ENCODE measurements at places on chromosomes 11 and 22.

DNA sequence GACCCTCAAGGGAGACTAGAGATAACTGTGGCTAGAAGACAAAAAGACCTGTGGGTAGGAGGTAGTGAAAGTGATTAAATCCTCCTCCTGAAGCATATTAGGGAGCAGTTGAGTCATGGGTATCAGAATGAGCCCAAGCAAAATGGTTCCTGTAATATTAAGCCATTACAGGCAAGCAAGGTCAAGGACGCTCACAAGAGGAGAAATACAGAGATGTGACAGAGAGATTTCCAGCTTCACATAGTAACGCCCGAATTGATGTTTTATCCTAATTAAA lies 77.7 kb downstream of the FAM76B start:
- DNase-seq = no peak

- no peak for DNase-seq
These were observed 102.1 kb upstream of the LDLRAD3 start for GRCh38 chr11:35841733-35842132.

- DNase-seq = no peak
These were observed 1.5 kb upstream of the NDUFS8 start for GRCh38 chr11:68028802-68029545.

DNA sequence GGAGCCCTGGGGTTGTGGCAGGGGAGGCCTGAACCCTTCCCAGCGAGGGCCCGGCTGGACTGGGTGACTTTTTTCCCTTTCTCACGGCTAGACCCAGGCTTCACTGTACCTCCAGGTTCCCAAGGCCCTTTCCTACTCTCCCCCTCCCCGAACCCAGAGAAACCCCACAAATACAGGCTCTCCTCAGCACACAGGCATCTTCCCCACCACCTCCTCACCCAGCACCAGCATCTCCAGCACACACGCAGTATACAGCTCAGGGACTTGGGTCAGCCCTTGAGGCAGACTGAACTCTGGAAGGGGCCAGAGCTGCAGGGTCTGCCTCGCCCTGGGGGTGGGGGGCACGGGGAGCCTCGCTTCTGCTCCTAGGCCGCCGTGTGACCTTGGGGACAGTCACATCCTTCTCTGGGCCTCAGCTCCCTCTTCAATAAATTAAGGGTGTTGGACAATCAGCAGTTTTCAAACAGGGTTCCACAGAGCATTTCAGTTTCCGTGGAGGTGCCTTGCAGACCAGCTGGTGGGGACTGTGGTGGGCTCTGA lies 4.5 kb downstream of the TMPRSS13 start:
- no peak for DNase-seq

DNA sequence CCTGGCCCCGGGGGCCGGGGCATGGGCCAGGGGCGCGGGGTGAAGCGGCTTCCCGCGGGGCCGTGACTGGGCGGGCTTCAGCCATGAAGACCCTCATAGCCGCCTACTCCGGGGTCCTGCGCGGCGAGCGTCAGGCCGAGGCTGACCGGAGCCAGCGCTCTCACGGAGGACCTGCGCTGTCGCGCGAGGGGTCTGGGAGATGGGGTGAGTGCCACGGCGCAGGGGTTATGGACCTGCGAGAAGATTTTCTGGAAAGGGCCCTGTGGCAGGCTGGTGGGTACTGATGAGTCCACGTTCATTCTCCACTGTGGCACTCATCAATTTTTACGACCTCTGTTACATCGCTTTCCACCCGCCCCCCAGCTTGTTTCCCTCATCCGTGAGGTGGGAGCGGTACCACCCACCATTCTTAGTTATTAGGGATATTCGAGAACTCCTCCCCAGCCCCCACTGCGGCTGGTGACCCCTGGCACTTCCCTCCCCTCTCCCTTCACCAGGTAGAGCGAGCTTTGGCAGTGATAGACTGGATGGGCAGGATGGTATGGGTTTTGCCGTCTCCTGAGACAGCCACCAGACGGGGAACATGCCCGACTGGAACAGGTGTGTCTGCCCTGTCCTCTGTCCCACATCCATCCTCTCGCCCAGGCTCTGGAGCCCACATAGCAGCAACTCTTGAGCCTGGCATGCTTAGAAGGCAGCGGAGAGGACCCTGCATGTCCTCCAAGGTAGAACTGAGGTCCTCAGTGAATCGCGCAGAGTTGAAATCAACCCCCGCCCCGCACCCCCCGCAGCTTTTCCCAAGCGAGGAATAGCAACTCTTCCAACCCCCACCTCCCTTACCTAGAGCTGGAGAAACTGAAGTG lies 562 bp downstream of the DGAT2 start:
- no peak for DNase-seq

DNA sequence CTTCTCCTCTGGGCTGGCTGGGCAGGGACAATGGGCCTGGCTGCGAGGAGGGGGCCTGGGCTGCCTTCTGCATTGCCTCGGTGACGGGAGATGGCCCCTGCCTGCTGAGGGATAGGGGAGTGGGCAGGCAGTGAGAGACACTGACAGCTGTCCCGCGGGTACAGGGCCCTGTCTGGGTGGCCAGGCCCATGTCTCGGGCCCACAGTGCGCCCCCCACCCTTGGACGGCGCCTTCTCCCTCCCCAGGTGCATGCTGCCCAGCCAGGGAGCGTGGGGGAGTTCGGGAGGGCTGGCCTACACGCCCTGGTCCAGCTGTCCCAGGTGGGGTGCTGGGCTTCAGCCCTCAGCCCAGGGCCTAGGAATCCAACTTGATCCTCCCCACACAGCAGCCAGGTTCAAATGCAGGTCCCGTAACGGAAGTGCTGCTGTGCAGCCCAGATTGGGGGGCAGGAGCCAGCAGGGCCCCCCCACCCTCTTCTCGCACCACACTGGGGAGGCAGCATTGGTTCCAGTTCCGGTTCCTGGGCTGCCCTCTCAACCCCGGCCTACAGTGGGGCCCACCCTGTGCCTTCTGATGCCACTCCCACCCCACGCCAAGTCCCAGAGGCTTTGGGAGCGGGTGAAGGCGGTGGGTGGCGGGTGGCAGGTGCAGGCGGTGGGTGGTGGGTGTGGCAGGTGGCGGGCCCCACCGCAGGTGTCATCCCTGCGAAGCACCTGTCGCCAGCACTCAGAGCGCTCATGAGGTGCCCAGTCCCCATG lies 7.3 kb upstream of the TSSC4 start:
- no peak for DNase-seq

- DNase-seq = no peak
These were observed 81.7 kb downstream of the AMOTL1 start for GRCh38 chr11:94849839-94850238.

DNA sequence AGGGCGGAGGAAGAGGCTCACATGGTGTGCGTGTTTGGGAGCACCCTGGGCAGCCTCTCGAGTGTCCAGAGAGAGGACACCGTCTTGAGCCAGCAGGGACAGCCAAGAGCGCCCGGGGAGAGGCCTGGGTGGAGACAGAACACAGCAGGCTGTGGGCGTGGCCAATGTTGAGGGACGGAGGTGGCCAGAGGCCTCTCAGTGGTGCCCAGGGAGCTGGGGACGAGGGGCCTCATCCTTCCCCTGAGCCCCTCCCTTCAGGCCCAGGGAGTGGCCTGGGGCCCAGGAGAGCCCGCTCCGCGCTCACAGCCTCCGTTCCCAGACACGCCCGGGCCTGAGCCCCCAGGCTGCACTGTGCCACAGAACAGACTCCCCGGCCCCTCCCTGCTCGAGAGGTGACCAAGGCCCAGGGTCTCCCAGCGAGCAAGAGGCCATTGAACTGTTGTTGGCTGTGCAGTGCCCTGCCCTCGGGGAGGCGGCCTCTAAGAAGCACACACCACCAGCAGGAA lies 48.4 kb downstream of the CDKN1C start:
- no peak for DNase-seq

DNA sequence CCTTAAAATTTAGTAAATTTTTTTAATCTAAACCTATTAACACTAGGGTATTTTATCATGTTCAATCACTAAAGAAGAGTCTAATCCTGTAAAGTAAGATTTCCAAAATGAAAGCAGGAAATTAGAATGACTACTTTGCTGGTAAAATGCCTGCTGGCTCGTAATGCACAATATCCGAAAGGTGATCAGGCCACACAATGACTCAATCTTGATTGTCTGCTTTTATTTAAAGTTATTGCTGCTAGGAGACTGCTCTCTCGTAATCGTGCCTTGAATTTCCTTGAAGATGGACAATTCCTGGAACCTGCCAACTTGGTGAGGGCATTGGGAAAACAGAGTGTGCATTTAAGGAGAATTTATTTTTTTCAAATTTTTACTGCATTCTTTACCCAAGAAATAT lies 1786.5 kb upstream of the RAG2 start:
- no peak for DNase-seq

GRCh38 chr22:44427611-44428470 lies 70.2 kb downstream of the RTL6 start:
- DNase-seq = no peak

DNA sequence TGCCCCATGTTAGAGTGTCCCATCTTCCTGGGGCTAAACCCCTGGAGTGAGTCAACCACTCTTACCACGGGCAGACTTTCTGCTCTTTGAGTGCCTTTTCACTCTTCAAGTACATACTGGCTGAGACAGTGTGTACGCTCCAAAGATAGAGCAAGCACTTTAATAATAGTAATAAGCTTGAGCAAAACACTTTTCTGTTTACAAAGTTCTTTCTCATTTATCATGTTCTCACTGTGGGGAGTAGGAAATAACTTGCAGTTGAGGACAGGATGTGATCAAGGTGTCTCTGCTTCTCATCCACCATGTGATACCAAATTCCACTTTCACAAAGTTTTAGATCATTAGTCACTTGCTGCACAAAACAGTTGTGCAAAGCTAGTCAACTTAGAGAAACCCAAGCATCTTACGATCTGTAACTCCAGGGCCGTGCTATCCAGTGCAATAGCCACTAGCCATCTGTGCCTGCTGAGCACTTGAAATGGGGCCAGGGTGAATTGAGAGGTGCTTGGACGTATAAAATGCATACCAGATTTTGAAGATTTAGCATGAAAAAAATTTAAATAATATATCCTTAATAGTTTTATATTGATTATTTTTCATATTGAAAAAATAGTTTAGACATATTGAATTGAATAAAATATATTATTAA lies 135.3 kb downstream of the KIF18A start:
- no peak for DNase-seq

GRCh38 chr22:38135133-38135706 lies 24.7 kb upstream of the BAIAP2L2 start:
- DNase-seq = no peak

GRCh38 chr22:37898441-37899181 lies 7.5 kb upstream of the MICALL1 start:
- no peak for DNase-seq

DNA sequence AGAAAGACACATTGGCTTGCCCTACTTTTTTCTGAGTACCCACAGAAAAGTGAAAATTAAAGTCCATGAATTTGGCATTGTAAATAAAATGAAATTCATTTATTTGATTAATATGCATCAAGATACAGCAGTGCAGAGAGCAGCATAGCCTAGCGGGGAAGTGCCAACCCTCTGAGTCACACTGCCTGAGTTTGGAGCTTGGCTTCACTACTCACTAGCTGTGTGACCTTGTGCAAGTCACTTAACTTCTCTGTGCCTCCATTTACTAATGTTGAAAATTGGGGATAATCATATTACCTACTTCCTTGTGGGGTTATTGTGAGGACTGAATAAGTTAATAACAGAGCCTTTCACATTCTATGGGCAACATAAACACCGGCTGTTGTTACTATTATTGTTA lies 111.5 kb upstream of the CSNK2A3 start:
- DNase-seq = no peak

GRCh38 chr11:5937868-5938602 lies 4.0 kb upstream of the OR56A3 start:
- no peak for DNase-seq

DNA sequence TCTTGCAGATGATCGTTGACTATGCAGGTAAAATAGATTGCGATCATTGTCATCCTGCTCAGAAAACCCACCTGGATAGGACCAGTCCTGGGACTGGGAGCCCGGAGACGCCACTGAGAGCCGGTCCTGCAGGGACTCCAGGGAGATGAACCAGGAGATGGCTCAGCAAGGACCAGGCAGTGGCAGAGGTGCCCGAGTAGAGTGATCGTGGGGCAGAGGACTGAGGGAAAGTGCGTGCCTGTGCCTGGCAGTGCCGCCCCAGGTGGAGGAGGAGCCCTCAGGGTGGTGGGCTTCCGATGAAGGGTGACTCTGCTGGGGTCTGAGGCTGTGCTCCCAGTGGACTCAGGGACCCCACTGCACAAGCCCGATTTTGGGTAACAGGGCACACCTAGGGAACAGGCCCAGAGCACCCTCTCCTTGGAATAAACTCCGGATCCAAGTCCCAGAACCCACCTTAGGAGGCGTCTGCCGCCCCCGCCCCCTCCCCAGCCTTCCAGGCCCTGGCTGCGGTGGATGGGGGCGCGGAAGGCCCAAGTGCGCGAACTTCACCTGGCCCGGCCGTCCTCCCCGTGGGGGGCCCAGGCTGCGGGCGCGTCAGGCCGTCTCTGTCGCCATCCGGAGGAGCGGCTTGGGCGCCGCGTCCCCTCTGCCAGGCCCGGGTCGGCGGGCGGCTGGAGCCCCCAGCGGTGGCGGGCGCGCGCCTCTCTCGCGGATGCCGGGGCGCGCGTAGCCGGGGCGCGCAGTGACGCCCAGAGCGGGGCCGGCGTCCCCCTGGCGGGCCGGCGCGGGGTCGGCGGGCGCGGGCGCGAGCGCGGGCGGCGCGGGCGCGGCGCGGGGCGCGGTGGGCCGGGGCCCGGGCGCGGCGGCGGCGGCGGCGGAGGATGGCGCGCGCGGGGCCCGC lies 1338.8 kb downstream of the BRD1 start:
- no peak for DNase-seq

DNA sequence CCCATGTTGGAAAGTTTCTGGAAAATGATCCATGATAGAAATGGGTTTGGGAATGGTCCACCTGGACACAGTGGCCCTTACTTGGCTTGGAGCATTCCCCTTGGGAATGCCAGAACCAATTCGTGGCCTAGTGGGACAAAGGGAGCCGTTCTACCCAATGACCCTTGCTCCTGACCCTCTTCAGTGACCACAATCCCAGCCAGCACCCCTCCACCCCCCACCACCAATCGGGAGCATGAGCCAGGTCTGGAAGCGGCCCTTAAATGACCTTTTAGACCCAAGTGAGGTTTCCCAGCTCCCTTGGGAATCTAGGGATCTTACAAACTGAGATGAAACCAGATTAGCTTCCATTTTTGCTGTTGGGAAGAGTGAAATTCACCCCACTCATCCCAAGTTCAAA lies 51.3 kb upstream of the CDON start:
- DNase-seq = no peak

DNA sequence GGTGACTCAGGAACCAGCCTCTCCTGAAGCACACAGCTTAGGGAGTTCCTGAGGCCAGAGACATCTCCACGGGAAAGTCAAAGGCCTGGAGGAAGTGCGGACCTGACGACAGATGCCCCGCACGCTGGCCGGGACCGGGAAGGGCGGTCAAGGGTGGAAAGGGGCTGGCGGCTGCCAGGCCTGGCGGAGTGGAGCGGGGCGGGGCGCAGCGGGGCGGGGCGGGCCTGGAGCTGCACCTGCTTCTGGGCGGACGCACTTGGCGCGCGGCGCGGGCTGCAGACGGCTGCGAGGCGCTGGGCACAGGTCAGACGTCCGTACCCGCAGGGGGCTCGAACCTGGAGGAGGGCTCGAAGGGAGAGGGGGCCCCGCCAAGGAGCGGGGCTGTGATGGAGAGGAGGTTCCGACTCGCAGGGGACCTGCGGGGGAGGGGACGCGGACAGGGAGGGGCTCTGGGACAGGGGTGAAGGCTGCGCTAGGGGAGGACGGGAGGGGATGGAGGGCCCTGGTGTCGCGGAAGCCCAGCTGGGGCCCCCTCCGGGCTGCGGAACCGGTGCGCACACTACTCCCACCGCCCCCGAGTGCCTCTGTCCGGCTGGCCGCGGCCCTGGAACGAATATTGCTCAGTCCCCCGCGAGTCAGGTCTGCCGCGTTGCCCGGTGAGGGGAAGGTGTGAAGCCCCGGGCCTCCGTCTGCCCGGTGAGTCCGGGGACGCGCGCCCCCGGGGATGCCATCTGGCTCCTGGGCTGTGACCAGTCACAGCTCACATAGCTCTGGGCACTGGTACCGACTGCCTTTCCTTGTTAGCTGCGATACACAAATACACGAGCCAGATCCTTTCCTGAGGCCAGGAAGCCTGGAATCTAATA lies at the start of gene TMEM45B:
Gene TMEM45B, plus strand, starts transcription at position 253 of the 866 bp plus-strand sequence. CDS start 36,635 bp downstream, outside the sequence.
- peak; percentile 44 for DNase-seq
